NCI-H774 (cell line): ENCODE measurements at places on chromosomes 1 and 21.
A peak's percentile ranks its signal among the peaks of the same experiment; 100 is the strongest.

DNA sequence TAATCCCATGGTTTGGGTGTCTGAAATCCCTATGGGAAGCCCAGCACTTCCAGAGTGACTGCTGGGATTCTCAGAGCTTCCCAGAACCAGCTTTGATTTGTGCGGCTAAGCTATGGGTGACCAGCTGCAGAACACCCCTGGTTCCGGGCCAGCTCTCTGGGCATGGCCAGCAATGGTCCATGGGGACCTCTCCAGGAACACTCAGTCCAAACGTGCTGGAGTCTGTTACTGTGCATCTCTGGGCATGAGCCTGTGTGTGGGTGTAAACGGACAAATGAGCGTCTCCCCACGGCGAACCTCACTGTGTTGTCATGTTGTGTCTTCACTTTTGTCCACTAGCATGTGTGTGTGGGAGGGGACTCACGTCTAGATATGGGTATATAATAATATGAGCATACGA, 54.4 kb downstream of the MAB21L3 start:
- DNase-seq = no peak

DNA sequence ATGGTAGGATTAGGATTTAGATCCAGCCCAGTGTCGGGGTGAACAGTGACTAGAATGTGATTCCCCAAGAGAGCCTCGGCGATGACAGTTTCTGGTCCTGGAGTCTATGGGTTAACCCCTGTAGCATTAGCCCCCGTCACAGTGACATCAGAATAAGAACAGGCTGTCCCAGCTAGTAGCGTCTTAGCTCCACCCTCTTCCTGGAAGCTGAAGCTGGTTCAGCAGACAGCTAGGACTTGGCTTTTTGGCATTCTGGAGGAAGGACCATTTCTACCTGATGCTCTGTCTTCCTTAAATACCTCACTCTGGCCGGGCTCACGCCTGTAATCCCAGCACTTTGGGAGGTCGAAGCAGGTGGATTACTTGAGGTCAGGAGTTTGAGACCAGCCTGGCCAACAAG, 5.0 kb downstream of the NDUFS2 start:
- no peak for DNase-seq

DNA sequence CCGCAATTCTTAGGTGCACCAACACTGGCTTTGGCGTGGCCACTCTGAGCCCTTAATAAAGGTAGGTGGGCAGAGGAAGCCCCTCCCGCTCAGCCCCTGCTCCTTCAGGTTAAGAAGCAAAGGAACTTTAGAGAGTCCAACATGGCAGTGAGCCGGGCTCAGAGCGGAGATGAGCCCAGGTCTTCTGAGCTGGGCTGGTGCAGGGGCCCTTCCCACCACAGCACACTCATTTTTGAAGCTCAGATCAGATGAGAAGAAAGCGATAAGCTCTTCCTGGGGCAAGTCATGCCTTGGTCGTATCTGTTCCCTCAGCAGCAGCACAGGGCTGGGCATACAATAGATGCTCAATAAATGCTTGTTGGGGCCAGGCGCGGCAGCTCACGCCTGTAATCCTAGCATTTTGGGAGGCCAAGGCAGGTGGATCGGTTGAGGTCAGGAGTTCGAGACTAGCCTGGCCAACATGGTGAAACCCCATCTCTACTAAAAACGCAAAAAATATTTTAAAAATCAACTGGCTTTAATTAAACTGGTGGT, 51.1 kb upstream of the TARDBP start:
- no peak for DNase-seq

DNA sequence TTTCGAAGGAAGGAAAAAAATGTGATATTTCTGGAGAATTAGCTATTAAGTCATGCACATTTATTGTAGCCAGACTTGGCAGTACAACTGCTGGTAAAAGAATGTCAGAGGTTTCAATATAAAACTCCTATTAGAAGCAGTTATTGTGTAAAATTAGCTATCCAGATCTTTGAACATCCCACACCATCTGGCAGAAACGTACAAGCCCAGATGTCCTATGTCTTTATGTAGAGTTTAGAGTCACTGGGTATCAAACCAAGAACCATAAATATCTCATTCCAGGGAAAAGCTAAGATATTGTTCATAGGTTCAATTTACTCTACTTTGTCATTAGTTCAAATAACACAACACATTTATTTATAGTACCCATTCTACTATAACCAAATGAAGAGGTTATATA, 31.4 kb downstream of the OLFM3 start:
- DNase-seq = no peak

DNA sequence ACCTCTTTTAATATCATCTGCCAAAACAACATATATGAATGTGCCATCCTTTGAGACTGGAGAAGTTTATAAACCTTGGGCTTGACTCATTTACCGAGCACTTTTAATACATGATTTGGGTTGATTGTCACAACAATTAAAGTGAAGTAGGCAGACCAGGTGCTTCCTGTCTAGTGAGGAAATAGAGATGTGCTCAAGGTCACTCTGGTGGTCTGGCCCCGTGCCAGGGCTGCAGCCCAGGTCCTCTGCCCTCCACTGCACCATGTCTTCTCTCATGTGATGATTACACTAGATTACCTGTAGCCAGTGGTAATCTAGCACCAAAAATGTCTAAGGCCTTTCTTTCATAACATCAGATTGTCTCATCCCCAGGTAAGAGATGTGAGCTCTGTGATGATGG, 61.8 kb upstream of the LAMC2 start:
- no peak for DNase-seq

DNA sequence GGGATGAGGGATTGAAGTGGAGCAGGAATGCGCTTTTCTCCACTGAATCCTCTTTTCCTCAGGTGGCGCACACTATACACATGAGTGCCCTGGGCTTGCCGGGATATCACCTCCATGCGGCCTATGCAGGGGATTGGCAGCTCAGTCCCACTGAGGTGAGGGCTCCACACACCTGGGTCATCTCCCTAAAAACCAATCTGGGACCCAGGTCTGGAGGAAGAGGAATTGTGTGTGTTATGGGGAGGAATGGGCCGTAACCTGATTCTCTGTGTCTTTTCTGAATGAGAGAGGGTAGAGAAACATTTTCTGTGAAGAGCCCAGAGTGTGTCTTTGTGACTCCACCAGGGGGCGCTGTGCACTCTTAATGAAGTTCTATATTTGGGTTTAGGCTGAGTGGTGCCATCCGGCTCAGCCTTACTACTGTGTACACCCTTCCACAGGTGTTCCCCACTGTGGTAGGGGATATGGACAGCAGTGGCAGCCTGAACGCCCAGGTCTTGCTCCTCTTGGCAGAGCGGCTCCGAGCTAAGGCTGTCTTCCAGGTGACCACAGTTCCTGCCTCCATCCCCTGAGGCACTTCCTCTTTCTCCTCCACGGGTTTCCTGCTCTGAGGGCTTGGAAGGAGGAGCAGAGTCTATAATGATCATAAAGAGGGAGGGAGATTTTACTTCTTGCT, 1.5 kb downstream of the TOMM40L start:
- DNase-seq = peak; percentile 57

DNA sequence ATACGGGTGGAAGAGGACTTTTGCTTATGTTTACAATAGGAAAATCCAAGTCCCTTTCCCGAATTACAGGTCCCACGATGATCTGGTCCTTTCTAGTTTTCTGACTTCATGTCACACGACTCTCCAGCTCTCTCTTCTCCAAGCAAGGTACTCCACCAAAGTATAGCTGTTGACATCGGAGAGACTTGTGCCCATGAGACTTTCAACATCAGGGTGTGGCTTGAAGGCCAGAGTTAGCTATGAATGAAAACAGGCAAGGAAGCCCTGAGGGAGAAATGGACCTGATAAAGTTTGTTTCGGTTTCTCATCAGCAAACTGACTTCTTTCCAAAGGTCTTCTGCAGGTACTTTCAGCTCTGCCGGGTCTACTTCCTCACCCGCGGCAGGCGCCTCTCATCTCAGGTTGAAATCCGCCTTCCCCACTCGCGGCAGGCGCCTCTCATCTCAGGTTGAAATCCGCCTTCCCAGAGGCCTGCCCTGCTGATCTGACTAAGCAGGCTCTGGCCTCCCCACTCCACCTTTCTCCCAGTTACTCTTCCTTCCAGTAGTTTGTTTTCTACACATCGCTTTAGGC, 2.1 kb upstream of the PER3 start:
- no peak for DNase-seq
